ENCODE measurements at places on chromosomes 4 and X.
A peak's percentile ranks its signal among the peaks of the same experiment; 100 is the strongest.

- peak; percentile 13 for DNase-seq
These were observed 39.5 kb upstream of the CD40LG start for GRCh38 chrX:136608295-136608933.

DNA sequence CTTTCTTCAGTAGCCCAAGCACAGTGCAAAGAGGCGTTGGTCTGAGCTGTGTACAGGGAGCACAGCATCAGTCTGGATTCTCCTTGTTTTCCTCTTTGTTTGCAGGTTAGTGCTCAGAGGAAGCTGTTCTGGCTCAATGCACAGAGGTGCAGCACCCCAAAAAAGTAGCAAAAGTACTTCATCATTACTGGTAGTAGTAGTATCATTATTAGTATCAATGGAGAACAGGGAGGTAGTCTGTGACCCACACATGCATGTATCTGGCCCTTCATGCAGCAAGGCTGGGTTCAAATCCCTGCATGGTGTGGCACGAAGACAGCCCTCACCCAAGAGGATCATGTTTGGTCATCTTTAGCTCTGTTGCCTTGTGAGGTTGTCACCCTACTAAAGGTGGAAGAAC, 68.7 kb downstream of the CXXC4 start:
- DNase-seq = no peak

GRCh38 chr4:14340321-14340720, 662.0 kb upstream of the CPEB2 start:
- DNase-seq = no peak

DNA sequence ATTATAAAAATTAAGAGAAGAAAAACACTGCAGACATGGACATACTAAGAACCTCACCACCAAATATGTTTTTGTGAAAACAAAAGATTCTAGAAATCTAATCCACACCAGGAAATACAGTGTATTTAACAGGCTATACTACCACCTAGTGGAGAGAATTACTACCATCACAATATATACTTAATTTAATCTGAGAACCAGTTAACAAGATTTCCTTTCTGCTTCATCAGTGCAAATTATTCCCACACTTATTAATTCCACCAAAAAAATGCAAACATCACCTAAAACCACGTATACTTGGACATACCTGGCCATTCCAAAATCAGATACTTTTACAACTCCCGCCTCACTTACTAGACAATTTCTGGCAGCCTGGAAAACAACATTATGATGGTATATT, 7.0 kb upstream of the TXK start:
- DNase-seq = peak; percentile 11

DNA sequence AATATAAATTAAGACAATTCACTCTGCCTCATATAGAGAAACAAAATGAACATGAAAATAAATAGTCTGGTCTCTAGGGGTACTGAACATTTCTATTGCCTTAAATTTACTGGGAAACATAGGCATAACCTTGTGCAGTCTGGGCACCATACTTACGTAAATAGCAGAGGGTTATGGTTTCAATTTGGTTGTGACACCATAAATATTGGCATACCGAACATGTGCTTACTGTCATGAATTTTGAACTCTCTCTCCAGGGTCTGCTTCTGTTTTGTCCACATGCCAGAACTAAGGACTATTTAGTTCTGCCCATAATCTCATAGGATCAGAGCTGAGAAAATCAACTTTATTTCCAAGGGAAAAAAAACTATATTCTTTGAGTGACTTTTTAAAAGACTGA, 17.6 kb downstream of the PDGFC start:
- no peak for DNase-seq

All from inflammatory macrophage treated with lipopolysaccharide for 1 hour (primary cell).